ENCODE measurements at places on chromosomes 4 and X. TPM values are rescaled to one million over a fixed set of nuclear protein-coding genes. Genes with fewer than 3 reads are reported as not detected.

DNA sequence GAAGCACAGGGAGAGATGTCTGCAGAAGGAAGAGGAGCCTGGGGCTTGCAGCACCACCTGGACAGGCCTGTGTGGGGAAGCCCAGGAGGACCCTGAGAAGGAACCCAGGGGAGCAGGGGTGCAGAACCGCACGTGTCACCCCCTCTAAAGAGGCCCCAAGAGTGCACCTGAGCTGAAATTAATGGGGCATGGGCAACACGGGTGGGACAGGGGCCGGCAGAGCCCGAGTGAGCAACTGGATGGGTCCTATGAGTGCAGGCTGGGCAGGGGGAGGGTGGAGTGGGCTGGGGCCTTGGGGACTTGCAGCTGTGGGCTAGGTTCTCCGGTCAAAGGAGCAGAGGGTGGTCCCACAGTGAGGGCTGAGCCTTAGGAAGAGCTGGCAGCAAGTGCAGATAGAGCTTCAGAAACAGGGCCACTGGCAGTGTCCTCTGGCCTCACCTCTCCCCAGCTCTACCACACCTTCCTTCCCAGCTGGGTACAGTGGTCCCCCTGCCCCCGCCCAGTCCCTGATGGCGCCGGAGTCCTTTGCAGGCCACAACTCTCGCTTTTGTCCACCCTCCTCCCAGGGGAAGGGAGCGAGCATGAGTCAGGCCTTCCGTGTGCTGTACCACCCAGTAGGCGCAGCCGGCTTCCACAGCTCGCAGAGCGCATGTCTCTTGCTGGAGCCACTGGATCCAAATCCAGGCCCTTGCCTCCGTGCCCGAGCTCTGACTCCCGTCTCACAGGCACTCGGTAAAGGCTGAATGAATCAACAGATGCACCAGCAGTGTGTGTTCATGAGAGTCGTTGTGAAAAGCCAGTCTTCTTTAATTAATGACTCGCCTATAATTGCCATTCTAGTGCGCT lies 131.6 kb downstream of the HMX1 start:
- DNase-seq = no peak

- DNase-seq = peak; percentile 64
Measured at GRCh38 chr4:8192748-8193738, 6.0 kb upstream of the SH3TC1 start.

DNA sequence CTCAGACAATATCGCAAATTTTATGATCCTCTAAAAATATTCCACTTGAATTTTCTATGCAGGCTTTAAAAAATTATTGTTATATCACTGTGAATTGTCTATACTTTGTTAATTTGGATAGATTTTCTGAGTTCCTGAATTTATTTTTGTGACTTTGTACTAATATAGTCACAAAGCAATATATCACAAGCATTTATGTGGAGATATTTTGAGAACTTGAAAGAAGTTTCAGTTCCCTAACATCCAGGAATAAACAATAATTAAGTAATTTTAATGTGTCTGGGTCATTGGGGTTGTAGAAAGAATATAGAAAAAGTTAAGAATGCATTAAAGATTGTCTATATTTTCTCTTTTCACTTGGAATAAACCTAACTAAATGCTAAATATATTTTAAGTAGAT lies 32.0 kb downstream of the CXCL8 start:
- DNase-seq = no peak

DNA sequence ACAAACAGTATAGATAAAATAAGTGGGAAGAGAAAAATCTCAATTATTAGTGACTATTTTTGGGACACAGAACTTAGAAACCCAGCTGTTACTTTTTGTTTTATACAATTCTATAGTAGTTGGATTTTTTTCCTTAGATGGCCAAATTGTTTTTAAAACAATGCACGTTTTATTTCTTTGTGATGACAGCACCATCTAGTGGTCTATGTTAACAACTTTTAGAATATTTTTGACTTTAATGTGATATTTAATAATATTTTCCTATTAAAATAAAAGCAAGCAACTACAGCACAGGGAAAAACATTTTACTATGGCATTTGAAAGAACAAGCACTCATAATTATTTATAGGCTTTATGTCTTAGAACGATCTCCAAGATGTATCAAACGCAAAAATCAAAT lies 5.6 kb upstream of the SMIM31 start:
- peak; percentile 29 for DNase-seq

- no peak for DNase-seq
Measured at GRCh38 chr4:108820492-108821350, 57.9 kb upstream of the ETNPPL start.

DNA sequence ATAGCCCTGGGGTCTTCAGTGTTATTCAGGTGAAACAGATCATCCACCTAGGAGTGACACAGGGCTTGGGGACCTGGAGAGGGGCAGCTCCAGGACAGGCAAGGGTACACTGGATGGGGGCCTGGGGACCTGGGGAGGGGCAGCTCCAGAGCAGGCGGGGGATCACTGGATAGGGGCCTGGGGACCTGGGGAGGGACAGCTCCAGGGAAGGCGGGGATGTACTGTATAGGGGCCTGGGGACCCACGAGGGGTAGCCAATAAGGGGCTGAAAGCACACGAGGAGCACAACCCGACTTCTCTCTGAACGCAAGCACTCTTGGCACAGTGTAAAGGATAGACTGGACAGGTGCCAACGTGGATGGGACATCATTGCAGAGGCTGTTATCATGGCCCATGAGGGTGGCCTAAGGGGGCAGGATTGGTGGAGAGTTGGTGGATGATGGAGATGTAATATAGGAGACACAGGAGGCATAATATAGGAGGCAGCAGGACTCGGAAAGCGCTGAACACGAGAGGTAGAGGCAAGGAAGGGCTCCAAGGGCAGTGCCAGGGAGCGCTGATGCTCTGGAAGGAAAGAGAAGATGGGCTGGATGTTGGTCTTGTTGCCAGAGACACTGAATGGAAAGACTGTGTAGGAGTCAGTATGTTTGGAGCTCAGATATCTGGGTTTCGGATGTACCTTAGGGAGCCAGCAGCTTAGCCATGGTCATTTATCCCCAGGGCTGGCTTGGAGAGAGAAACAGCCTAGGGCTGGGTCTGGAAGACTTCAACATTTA lies 37.9 kb upstream of the FGFBP2 start:
- no peak for DNase-seq

The CNKSR2 gene
- 0.40 TPM for total RNA-seq

The SYTL4 gene
- total RNA-seq = 8.6 TPM

The POLR2B gene
- 132 TPM for total RNA-seq

The TLR1 gene
- 25.2 TPM for total RNA-seq

The MAGEA8 gene
- not detected for total RNA-seq
